ENCODE measurements at places on chromosomes 12 and 14.

DNA sequence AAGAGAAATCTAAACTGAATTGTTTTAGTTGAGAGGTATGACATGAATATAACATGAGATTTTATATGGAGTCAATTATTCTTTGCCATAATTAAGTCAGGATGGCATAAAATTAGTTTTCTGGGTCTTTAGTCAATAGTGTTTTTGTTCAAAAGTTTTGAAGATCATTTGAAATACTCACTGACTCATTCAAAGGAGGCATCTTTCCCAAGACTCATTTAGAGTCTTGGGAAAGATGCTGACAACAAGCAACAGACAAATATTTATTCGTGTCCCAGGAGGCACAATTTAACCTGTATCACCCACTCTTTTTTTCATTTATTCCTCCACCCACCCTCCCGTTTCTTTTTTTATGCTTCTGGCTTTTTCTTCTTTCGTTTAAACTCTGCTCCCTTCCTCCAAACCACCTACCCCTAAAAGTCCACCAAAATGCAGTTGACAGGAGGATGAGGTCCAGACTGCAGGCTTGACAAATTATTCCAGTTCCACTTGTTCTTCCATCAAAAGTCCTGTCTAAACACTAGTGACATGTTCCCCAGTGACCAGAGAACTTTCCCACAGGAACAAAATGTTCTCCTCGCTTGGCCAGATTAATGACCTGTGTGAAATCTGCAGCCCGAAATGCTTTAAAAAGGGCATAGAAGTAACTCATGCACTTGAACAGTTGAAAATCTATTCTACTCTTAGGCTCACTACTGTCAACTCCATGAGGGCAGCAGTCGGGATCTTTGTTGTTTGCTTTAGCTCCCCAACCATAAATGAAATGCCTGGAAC, 43.3 kb upstream of the CSRP2 start:
- no peaks in the 10 kb centered on the region for H3K27me3 ChIP-seq
- H3K27ac ChIP-seq: peak overlapping the region; percentile 78
- H3K4me1 ChIP-seq: peaks cover 16% of the 10 kb centered on the region
- H3K4me3 ChIP-seq: no peak overlapping the region

DNA sequence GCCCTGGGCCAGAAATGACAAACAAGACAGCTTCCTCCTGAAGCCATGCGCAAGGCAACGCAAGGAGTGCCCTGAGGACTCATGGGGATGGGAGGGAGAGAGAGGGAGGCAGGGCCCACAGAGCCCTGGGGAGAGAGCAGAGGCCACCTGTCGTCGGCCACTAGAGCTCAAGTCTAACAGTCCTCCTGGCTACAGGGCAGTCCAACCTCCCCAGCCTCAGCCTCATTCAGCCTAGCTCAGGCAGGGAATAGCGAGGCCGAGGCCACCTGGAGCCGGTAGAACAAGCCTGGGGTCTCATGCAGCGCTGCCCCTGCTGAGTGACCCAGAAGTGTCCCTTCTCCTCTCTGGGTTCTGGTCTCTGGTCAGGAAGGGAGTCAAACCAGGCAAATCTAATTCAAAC, 69.5 kb downstream of the BCL11B start:
- no peaks in the 10 kb centered on the region for H3K4me1 ChIP-seq
- peaks cover 4% of the 10 kb centered on the region for H3K27me3 ChIP-seq
- no peak overlapping the region for H3K4me3 ChIP-seq
- no peak overlapping the region for H3K27ac ChIP-seq

GRCh38 chr12:93671044-93671443, 6.1 kb upstream of the CRADD start:
- no peak overlapping the region for H3K27ac ChIP-seq
- H3K36me3 ChIP-seq: no peaks in the 10 kb centered on the region
- DNase-seq: no peak
- H3K27me3 ChIP-seq: no peaks in the 10 kb centered on the region

- no peak overlapping the region for H3K27ac ChIP-seq
- H3K36me3 ChIP-seq: no peaks in the 10 kb centered on the region
- no peak for DNase-seq
- no peak overlapping the region for H3K4me3 ChIP-seq
- H3K27me3 ChIP-seq: no peaks in the 10 kb centered on the region
- peaks cover 11% of the 10 kb centered on the region for H3K4me1 ChIP-seq
Observed at GRCh38 chr12:47135578-47135977, 55.8 kb upstream of the AMIGO2 start.

All from tibial artery (tissue), 4 donors.